ENCODE measurements at places on chromosomes 4 and X.
A peak's percentile ranks its signal among the peaks of the same experiment; 100 is the strongest.

GRCh38 chrX:31658360-31658759 is 586.5 kb upstream of the FTHL17 start:
- DNase-seq, result no peak

DNA sequence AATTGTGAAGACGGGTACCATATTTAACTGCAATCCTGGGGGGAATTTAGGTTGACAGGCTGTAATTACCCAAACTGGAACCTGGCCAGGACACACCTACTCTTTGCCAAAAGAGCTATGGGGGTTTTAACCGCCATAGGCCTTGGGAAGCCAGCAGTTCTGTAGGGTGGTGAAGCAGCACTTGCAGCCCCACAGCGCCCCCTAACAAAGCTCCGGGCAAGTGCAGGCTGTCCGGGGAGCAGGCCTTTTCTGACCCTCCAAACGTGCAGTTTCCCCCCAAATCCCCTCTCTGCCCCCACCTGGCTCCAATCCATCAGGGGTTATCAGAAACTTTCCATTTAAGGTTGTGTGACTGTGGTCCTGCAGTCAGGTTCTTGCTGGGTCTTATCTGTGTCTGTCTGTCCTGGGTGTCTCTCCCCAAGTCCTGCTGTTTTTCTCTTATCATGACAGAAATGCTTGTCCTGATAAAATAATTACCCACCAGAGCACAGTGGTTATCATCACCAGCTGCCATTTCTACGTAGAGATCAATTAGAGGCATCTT is 350.9 kb downstream of the MID1IP1 start:
- peak; percentile 91 for DNase-seq

DNA sequence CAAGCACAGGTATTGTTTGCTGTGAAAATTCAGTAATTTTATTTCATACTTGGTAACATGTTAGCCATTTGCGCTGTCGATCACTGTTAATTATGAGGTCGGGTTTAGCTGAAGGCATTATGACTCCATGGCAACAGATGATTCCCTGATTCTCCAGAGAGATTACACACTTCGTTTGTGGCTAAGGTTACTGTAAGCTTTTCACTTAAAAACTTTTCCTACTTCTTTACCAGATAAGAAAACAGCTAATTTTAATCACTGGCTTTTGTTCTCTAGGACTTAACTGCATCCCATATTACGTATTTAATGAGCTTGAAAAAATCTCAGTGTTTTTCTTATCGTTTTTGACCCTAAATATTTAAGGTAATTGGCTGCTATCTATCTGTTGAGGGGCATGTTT is 2.1 kb downstream of the GSTCD start:
- DNase-seq, result no peak

- peak; percentile 81 for DNase-seq
Measured at GRCh38 chr4:168654104-168654847, 157.4 kb downstream of the PALLD start.

- DNase-seq, result no peak
Measured at GRCh38 chrX:37350034-37350365, 836 bp downstream of the PRRG1 start.

- no peak for DNase-seq
Measured at GRCh38 chrX:48677516-48677915, 6.1 kb upstream of the WAS start.

- no peak for DNase-seq
Measured at GRCh38 chr4:180292339-180292738, 1950.9 kb upstream of the TENM3 start.

DNA sequence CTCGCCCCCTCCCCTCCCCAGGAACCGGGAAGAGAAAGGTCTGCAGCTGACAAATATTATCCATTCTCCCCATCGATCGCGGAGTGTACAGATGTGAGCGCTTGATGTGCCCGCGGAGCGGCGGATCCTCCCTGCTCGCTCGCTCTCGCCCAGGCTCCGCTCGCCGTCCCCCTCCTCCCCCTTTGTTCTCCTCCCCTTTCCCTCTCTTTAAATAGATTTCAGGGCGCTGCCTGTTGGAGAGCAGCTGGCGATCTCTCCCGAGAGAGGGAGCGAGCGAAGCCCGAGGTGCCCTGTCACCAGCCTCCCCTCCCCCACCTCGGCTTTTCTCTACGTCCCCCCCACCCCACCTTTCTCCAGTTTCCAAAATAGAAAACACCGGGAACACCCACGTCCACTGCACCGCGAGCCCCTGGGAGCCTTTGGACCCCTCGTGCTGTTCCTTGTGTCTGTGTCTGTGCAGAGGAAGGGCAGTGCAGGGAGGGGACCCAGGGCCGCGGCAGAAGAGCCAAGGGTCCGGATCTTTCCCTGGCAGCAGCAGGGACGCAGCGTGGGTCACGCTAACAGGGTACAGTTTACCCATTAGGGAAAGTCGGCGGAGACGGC is 56.6 kb upstream of the BCOR start:
- DNase-seq, result peak; percentile 66

DNA sequence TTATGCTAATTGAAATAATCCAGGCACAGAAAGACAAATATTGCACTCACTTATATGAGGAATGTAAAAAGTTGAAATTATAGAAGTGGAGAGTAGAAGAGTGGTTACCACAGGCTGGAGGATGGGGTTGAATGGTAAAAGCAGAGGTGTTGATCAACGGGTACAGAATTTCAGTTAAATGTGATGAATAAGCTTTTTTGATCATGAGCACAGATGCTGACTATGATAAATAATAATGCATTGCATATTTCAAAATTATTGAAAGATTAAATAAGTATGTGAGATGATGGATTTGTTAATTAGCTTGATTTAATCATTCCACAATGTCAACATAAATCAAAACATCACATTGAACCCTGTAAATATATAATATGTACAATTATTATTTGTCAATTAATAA is 213.1 kb downstream of the DCAF12L2 start:
- DNase-seq, result no peak

- no peak for DNase-seq
Measured at GRCh38 chr4:8276358-8277240, 7.0 kb downstream of the HTRA3 start.

- DNase-seq, result no peak
Measured at GRCh38 chr4:98656443-98656842, 2.0 kb downstream of the TSPAN5 start.

DNA sequence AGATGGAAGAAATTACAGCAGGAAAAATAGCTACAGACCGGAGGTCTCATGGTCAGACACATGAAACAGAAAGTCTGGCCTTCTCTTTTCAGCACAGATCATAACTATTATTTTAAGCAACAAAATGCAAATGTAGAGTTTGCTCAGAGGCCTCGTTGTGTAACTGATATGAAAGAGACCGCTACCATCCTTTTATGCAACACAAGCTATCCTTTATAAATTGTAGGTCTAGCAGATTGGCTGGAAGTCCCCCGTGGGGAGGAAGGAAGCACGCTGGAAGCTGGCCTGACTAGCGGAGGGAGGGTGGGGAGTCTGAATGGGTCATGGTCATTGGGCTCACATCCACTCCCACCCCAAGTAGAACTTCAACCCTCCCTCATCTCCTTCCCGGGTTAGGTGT is 27.7 kb downstream of the DMP1 start:
- no peak for DNase-seq

DNA sequence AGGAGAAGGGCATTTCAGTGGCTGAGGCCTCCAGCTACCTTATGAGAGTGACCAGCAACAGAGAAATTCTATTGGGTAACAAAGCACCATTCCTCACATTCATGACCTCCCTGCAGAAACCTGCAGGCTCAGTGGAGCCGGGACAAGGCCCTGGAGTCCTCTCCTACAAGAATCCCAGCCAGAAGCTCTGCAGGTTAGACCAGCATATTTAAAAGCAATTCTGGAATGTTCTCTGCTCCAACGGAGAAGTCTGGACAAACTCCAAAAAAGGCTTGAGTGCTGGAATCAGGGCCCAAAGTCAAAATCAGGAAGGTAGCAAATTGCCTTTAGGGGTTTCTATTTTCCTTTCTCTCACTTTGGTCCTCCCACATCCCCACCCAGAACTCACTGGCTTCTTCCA is 202.9 kb downstream of the SCFD2 start:
- DNase-seq, result no peak

DNA sequence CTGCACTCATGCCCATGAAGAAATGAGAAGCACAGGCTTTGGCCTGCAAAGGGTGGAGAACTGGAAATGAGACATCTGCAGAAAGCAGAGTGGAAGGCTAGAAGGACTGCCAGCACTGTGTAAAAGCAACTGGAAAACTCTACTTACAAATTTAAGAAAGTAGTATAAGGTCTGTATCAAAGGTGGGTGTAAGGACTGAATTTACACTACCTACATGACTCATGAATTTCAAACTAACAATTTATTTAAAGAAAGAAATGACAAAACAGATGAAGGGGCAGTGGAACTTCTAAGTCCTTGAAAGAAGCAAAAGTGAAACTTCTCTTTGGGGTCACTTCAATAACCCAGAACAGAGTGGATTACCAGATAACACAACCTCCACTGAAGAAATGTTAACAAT is 71.2 kb downstream of the SLC10A7 start:
- no peak for DNase-seq

- no peak for DNase-seq
Measured at GRCh38 chrX:150573702-150574101, 5.3 kb downstream of the MTM1 start.

GRCh38 chr4:34280131-34280530 is 1964.2 kb downstream of the ARAP2 start:
- DNase-seq, result no peak

DNA sequence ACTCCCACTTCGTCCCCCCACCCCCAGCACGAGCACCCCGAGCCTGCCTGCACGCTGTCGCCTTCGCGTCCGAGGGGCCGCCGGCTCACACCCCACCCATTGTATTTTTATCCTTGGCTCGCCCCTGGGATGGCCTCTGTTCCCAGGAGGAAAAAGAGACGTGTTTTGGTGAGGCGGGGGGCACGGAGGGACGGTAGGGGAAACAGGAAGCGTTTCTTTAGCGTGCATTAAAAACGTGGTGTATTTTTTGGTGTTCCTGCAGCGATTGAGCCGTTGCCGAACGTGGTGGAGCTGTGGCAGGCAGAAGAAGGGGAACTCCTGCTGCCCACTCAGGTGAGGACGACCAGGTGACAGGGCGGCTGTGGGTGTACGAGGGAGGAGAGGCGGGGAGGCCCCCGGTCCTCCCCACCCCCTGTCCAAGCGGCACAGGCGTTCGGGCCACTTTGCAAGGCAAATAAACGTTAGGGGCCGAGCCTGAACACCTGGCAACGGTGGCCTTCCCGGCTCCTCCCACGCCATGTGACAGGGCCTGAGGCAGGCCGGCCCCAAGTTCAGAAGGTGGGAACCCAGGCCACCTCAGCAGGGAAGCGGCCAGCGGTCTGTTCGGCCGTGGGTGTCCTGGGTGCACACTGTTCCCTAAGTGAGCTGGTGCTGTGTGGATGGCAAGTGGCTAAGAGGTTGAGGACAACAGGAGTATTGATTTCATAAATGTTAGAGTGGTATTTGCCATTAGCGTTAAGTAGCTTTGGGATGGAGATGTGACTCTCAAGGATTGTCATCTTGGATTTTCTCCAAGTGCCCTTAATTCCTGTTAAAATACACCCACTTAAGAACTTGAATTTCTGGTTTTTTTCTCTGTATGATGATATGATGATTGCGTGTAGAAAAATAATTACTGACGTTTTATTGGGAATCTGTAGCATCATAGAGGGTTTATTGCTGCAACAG is 1.1 kb downstream of the TMEM131L start:
- peak; percentile 61 for DNase-seq

- DNase-seq, result peak; percentile 4
Measured at GRCh38 chr4:139599594-139600374, 43.8 kb upstream of the SETD7 start.

- DNase-seq, result no peak
Measured at GRCh38 chrX:110734271-110734670, 61.3 kb downstream of the CHRDL1 start.

GRCh38 chr4:112860830-112861690 is 188.4 kb upstream of the ANK2 start:
- no peak for DNase-seq

GRCh38 chr4:111605111-111605510 is 540.1 kb upstream of the FAM241A start:
- no peak for DNase-seq

GRCh38 chr4:19358015-19358414 is 893.7 kb upstream of the SLIT2 start:
- DNase-seq, result no peak

GRCh38 chrX:54357414-54358377 is at the start of gene WNK3:
WNK3 (minus strand) TSS chrX:54358046.
- no peak for DNase-seq

- no peak for DNase-seq
Measured at GRCh38 chr4:159706704-159707103, 603.8 kb downstream of the RAPGEF2 start.

GRCh38 chr4:6996481-6996880 is 46.7 kb upstream of the TADA2B start:
- DNase-seq, result no peak

- DNase-seq, result no peak
Measured at GRCh38 chr4:158873795-158874401, 105.1 kb downstream of the FNIP2 start.

GRCh38 chrX:7111518-7111917 is 36.0 kb upstream of the STS start:
- DNase-seq, result no peak

DNA sequence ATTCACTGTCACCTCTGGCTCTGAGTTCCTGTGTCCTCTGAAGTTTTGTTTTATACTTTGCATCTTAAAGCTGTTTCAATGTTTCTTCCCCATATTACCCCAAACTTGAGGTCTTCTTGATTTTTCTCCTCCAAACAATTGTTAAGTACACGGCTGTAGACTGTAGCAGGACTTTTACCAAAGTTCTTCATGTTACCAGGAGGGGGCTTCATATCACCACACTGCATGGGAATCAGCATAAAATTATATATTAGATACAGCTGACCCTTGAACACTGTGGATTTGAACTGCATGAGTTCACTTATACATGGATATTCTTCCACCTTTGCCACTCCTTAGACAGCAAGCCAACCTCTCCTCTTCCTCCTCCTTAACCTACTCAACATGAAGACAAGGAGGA is 56.6 kb downstream of the SPATA18 start:
- no peak for DNase-seq

GRCh38 chr4:183907871-183908683 is 3.0 kb downstream of the STOX2 start:
- DNase-seq, result no peak

DNA sequence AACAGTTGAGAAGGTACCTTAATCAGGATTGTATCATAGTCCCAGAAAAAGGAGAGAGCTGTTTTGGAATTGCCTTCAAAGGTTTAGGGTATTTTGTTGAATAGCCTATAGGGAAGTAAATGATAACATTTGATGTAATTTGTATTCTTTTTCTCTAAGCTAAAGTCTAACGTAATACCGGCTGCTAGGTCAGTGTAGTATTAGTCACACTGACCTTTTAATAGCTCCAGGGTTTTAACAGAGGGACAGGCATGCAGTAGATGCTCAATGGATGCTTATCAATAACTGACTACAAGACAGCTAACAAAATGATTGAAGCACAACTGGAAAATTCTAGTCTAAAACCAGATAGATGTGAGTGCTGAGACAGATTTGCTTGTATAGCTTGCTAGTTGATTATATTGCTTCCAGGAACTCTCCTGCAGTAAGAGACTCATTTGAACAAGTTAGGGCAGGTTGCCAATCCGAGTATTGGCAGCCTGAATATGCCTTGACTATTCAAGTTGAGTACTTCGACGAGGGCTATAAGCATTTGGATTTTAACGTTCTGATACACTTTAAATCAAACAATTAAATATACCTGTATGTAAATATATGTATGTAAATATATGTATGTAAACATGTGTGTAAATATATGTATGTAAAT is 16.5 kb upstream of the PNPLA4 start:
- DNase-seq, result no peak
